ENCODE measurements at places on chromosomes 4 and X.

GRCh38 chr4:93814722-93815121 lies 13.8 kb upstream of the ATOH1 start:
- DNase-seq, result no peak

- no peak for DNase-seq
These were observed 67.9 kb downstream of the AFF1 start for GRCh38 chr4:87002682-87003043.

- DNase-seq, result no peak
These were observed 60.5 kb upstream of the USP9X start for GRCh38 chrX:41024755-41025154.

- DNase-seq, result no peak
These were observed 32.9 kb downstream of the EREG start for GRCh38 chr4:74397748-74398426.

GRCh38 chrX:64188901-64189300 lies 16.6 kb downstream of the AMER1 start:
- DNase-seq, result no peak

DNA sequence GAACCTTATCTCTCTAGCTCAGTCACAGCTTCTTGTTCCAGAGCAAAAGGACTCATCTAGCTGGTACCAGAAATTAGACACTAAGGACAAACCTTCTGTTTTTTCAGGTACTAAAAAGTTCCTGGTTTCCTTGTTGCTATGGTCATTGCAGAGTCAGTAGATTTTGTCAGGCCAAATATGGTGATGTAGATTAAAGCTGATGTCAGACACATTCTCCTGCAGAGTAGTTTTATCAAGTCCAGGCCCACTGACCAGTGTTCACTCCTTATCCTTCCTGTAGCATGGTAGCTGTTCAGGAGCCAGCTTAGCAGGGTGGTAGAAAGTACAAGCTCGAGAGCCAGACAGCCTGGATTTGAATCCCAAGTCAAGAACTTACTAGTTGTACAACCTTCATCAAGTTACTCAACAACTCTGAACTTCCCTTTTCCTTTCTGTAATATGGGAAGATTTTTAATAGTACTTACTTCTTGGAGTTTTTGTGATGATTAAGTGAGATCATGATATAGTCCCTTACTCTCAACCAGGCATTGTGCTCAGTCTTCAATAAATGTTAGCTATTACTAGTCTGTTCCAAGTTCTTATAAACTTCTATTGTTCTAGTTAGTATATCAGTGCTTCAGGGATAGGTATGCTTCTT lies 17.9 kb downstream of the OCRL start:
- no peak for DNase-seq

- DNase-seq, result no peak
These were observed 34.8 kb downstream of the EGF start for GRCh38 chr4:109947457-109947856.

DNA sequence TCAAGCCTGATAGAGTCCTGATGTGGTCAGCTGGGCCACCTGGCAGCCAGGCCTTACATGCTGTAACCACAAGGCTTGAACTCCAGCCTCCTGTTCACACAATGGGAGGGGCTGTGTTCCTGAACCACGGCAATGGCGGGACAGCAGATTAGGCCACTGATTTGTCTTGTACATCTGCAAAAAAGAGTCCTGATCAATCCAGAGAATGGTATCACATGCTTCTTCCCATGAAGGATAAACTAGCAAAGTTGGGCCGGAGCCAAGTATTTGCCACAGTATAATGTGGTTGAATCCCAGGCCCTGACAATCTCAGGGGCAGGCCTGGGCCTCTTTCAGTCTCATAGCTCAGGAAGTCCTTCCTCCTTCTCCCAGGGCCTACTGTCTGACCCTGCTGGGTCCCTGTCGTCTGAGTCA lies 2182.5 kb upstream of the AGA start:
- DNase-seq, result no peak

- DNase-seq, result no peak
These were observed 787 bp upstream of the TMSB15A start for GRCh38 chrX:102517326-102517725.

Data from natural killer cell treated with Interleukin-12 subunit alpha and Interleukin-12 subunit beta and Interleukin-15 and Interleukin-18, amount 100 ng/mL, for 72 hours (primary cell).